ENCODE measurements at places on chromosomes 6 and 20.

DNA sequence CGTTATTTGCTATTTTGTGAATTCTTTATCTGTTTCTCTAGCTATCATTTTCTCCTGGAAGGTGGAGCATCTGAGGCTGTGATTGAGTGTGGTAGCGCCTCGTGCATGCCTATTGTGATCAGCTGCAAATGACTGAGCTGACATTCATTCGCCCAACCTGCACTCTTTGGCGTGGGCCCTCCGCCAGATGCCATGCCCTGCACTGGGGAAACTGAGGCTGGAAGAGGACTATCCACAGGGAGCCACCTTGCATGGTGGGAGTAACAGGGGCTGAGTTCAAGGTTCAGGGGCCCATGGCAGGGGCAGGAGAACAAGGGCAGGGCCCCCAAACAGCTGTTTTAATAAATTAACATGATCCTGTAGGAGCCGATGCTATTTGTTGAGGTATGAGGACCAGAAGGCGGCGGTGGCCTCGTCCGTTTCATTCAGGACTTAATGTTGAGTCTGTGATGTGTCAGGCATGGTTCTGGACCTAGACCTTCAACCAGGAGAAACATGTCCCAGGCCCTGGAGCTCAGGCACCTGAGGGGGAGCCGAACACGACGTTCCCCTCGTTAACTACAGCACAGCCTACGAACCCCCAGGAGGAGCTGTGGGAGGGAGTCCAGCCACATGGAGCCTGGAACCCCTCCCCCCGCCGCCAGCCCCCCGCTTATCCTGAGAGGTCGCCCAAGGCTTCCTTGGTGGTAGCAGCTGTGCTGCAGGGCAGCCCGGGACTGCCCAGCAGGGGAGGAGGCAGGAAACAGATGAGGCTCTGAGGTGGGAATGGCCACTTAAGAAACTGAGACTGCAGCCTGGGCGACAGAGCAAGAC lies 242.9 kb downstream of the CDH4 start:
- DNase-seq: no peak

DNA sequence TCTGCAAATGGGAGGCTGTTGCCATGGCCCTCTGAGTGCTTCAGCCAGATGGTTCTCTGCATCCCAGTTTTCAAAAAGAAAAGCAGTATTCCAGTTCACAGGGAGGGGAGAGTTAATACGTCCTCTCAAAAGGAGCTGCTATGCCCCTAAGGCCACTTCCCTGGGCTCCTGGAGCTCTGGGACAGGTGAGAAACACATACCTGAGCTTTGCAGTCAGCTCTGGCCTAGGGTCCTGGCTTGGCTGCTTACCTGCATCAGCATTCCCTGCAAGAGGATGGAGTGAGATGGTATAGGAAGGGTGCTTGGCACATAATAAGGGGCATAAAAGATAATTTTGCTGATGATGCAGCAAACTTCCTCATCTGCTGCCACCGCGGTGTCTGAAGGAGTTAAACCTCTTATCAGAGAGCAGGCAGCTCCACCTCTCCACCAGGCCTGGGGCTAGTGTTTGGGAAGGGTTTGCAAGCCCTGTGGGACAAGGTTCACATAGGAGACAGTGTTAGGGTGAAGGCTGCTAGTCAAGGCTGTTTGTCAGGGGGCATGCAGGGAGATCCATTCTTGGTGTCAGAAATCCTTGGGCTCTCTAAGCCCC lies 62.7 kb downstream of the SLC24A3 start:
- DNase-seq: no peak

DNA sequence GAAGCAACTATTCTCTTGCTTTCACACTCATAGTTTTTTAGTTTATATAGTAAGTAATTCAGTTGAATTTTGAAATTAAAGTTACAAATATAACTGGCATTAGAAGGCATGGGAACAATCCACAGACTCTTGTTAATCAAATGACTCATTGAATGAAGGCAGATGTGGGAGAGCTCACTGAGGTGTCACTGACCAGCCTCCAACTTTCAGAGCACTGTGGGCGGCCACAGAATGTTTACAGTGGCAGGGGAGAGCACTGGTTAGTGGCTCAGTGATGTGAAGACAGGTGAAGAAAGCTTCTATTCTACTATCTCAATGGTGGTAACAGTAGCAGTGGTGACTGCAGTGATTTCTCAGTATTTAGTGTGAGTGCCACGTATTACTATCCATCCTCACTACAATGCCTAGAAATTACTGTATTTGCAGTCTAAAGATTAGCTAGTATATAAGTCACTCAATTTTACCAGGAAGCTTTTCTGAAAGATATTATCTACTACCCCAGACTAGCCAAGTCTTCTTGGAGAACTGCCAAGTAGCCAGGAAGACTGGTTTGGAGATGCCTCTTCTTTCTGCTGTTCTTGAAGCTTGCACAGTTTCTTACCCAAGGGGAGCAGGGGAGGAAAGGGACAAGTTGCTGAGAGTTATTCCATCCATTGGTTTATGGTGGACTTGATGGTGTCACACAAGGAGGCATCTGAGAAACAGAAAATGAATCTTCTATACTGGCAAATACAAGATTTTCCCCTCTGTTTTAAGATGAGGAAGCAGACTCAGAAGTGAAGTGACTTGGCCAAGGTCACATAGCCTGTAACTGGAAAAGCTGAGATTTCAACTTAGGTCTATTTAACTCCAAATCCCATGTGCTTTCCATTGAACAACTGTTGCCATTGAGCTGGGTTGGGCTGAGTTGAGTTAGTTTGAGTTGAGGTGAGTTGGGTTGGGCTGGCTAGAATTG lies 231.2 kb downstream of the ANKRD60 start:
- DNase-seq: no peak

- DNase-seq: no peak
Measured at GRCh38 chr6:168332020-168332419, 12.4 kb upstream of the DACT2 start.

DNA sequence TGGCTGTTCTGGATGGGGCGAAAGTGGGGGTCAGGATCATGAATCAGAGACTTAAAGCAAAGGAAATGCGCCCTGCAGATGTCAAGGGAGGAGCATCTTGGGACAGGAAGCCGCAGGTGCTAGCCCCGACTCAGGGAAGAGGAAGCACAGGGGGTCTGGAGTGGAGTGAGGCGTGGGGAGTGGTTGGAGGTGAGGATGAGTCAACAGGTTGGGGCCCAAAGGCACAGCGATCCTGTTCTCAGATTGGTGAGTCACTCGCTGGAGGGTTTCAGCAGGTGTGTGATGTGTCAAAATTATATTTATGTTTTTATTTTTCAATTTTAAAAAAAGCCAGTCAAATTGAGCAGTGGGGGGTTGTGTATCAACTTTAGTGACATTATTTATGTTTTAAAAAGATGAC lies 19.0 kb downstream of the PACSIN1 start:
- no peak for DNase-seq

- DNase-seq: no peak
Measured at GRCh38 chr20:64244870-64245603, 10.5 kb upstream of the PCMTD2 start.

DNA sequence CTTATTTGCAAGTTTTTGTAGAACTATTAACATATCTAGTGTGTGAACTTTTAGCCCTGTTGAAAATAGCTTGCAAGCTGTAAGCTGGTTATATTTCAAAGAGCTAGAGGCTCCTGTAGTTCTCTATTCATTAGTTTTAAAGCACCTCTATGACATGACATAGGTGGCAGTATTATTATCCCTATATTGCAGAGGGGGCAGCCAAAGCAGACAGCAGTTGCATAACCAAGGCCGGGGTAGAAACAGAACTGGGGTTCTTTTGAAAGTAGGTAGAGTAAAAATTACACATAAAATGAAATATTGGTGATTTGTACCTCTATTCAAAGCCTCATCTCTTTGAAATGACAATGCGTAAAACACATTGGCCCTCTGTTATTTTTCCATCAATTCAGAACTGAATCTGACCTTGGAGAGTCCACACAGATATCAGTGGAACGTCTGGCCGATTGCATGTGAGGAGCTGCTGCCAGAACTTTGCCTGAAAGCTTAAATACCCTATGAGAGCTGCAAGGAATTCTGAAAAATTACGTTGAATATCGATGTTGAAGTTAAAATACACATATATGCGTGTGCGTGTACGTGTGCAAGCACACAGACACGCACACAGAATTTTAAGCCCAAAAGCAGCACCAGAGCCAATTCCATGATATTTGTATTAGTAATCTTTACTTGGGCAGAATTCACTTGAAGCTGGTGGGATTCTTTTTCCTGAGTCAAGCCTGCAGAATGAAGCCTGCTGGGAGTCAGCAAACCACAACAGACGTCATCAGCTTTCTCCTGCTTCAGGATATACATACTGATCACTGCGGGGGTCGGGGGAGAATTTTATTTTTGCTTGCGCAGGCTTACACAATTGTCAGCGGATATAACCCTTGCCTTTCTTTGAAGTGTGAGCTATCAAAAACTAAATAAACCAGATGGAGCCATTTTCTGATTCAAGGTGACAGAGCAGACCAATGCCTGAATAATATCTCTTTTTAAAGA lies 163.2 kb downstream of the PDE7B start:
- no peak for DNase-seq

DNA sequence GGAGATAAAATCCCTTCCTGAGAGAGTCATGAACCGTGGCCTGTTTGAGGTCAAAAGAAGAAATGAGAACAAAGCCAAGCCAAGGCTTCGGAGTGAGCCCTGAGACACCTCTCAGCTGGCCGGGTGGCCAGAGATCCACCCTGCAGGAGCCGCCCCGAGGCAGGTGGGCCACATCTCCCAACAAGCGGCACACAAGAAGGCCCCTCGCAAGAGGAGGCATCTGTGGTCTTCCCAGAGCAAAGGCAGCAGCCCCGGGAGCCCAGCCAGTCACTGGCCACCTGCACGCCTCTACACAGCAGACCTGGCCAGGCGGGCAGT lies 30.9 kb upstream of the AFDN start:
- DNase-seq: no peak

DNA sequence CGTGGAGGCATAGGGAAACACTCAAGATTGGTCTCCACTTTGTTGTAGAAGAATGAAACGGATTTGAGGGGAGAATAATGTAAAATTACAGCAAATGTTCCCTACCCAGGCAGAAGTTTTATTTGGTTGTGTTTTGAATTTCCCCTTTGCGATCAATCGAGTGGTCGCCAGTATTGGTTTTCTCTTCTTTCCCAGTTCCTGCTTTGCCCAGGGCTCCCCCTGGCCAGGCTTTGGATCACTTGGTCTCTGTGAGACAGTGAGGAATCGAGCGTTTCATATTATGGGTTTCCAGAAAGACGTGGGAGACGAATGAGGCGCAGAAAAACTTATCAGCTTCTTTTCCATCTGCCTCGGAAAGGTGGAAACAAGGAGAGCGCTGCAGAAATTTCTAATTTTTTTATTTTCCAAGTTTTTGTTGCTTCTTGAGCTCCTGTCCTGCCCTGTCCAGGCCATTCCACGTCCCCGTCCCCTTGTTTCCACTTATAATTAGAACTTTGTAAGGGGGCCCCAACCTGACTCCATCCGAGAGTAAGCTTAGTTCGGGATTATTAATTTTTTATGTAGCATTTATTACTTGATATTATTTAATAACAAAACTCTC lies 7.5 kb upstream of the TBX18 start:
- no peak for DNase-seq

- DNase-seq: no peak
Measured at GRCh38 chr6:135440087-135440792, 57.3 kb downstream of the AHI1 start.

GRCh38 chr6:107080036-107080435 lies 35.3 kb downstream of the BEND3 start:
- DNase-seq: no peak

GRCh38 chr6:372336-372911 lies 19.1 kb upstream of the IRF4 start:
- no peak for DNase-seq

DNA sequence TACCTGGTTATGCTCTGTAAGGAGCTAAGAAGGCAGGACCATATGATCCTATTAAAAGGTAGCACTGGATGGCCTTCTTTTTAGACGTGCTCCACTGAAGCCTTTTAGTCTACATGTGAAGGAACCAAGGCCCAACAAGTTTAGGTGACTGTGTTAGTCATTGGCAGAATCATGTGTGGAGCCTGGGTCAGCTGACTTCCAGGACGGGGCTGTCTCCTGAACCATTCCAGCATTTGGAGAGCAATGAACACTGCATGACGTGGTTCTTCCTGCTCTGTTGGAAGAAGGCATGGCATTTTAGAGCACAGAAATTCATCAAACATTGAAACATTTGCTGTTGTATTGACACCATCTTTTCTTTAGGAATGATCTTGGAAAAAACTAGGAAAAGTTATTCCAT lies 87.8 kb upstream of the TIAM2 start:
- no peak for DNase-seq

DNA sequence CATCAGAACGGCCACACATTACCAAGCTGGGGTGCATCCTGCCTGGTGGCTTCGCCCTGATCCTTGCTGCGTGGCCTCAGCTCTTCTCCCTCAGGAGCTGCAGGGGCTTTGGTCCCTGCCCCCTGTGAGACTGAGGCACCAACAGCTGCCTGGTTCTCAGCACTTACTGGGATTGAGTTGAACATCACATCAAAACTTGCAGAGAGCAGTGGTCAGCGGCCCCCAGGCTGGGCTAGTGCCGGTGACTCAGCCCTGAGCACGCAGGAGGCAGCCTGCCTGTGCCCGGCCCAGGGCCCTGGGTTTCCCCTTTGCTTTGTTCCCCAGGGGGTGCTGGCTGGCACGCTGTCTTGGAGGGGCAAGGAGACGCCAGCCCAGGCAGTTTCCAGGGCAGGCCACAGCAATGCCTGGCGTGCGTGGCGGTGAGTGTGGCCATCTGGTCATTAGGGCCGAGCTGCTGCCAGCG lies 63.3 kb downstream of the DLL1 start:
- no peak for DNase-seq

- DNase-seq: no peak
Measured at GRCh38 chr6:11096109-11096508, 2.5 kb downstream of the SMIM13 start.

- no peak for DNase-seq
Measured at GRCh38 chr20:63653974-63654668, 897 bp upstream of the STMN3 start.

DNA sequence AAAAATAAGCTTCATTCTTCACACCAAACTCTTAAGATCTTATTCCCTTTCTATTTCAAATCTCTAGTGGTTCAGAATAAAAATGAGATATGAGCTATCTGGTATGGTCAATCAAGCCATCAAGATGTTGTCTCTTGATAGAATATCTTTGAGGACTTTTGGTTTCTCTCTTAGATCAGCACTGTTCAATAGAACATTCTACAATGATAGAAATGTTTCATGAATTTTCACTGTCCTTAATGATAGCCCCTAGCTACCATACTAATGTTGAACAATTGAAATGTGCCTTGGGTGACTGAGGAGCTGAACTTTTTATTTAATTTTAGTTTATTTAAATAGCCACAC lies 24.1 kb upstream of the HINT3 start:
- no peak for DNase-seq
